ENCODE measurements at places on chromosomes 7 and 10.

DNA sequence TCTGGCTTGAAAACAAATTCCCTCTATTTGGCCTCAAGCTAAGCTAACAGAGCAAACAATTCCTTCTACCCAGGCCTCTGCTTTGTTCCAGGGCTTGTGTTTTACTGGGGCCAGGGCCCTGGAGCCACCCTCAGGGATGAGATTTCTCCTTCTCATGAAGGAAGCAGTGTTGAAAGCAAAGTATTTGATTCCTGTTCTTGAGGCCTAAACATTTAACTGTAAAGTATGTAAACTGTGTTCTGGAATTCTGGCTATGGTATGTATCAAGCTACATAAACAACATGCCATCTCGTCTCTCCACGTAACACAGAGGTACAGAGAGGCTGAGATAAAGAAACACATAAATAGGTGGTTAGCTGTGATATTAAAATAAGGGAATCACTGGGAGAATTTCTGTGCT, 81.8 kb downstream of the HERPUD2 start:
- H3K36me3 ChIP-seq: no peaks in the 10 kb centered on the region
- no peak overlapping the region for H3K27ac ChIP-seq
- no peaks in the 10 kb centered on the region for H3K27me3 ChIP-seq
- no peak overlapping the region for H3K4me3 ChIP-seq

DNA sequence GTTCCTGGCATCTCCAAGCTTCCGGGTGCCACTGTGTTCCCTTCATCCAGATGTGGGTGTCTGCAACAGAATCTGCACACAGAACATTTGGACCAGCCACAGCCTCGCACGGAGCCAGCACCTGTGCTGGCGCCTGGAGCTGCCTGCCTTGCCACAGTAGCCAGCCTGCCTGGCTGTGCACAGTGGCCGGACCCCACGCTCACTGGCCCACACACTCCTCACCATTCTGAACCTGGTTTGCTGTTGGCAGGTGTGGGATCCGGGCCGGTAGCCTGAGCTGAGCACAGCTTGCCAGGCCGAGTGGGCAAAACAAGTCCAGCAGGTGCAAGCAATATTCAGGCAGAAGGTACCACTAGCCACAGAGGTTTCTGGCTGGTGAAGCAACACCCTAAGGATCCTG, 7.6 kb upstream of the KLHL7 start:
- no peak overlapping the region for H3K4me3 ChIP-seq
- H3K27me3 ChIP-seq: peaks cover 12% of the 10 kb centered on the region
- no peaks in the 10 kb centered on the region for H3K36me3 ChIP-seq
- no peak for DNase-seq
- H3K4me1 ChIP-seq: no peaks in the 10 kb centered on the region

GRCh38 chr10:6148908-6149307, 53.8 kb upstream of the PFKFB3 start:
- no peak for DNase-seq
- peaks cover 33% of the 10 kb centered on the region for H3K36me3 ChIP-seq
- no peaks in the 10 kb centered on the region for H3K27me3 ChIP-seq
- H3K4me1 ChIP-seq: peaks cover 36% of the 10 kb centered on the region

GRCh38 chr10:71087622-71088021, 124.7 kb upstream of the UNC5B start:
- no peaks in the 10 kb centered on the region for H3K4me1 ChIP-seq
- H3K4me3 ChIP-seq: no peak overlapping the region
- H3K27me3 ChIP-seq: peaks cover 15% of the 10 kb centered on the region
- no peak overlapping the region for H3K27ac ChIP-seq
- no peak for DNase-seq

DNA sequence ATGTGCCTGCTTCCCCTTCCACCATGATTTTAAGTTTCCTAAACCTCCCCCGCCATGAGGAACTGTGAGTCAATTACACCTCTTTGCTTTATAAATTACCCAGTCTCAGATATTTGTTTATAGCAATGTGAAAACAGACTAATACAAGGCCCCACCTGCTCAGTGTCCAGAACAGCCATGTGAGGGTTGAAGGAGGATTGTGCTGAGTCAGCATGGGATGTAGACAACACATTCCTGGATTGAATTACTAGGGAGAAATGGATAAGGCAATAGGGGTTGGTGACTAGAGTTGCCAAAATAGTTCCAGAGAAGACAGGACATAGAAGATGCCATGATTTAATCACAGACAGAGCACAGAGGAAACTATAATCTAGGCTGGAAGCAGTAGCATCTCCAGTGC, 270.3 kb downstream of the GFRA1 start:
- no peaks in the 10 kb centered on the region for H3K4me1 ChIP-seq
- no peak overlapping the region for H3K4me3 ChIP-seq
- H3K36me3 ChIP-seq: no peaks in the 10 kb centered on the region
- H3K27me3 ChIP-seq: no peaks in the 10 kb centered on the region
- H3K27ac ChIP-seq: no peak overlapping the region
- no peak for DNase-seq

DNA sequence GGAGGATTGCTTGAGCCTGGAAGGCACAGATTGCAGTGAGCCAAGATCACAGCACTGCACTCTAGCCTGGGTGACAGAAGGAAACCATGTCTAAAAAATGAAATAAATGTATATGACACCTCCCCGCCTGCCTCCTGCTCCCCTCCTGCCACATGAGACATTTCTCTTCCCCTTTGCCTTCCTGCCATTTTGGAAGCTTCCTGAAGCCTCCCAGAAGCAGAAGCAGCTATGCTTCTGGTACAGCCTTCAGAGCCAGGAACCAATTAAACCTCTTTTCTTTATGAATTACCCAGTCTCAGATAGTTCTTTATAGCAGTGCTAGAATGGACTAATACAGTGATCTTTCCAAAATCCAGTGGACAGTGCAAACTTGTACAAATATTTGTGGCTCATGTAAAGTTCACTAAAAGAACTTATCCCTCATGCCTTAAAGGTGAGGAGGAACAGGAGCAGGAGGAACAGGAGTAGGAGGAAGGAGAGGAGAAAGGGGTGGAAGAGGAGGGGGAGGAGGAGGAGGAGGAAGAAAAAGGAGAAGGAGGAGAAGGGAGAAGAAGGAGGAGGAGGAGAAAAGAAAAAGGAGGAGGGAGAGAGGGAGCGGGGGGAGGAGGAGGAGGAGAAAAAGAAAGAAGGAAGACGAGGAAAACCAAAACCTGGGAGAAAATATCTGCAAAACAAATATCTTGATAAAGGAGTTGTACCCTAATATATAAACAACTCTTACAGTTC, 2.8 kb upstream of the ABI1 start:
- no peak for DNase-seq
- H3K36me3 ChIP-seq: peaks cover 21% of the 10 kb centered on the region
- no peaks in the 10 kb centered on the region for H3K27me3 ChIP-seq
- H3K27ac ChIP-seq: no peak overlapping the region
- peaks cover 12% of the 10 kb centered on the region for H3K4me1 ChIP-seq

DNA sequence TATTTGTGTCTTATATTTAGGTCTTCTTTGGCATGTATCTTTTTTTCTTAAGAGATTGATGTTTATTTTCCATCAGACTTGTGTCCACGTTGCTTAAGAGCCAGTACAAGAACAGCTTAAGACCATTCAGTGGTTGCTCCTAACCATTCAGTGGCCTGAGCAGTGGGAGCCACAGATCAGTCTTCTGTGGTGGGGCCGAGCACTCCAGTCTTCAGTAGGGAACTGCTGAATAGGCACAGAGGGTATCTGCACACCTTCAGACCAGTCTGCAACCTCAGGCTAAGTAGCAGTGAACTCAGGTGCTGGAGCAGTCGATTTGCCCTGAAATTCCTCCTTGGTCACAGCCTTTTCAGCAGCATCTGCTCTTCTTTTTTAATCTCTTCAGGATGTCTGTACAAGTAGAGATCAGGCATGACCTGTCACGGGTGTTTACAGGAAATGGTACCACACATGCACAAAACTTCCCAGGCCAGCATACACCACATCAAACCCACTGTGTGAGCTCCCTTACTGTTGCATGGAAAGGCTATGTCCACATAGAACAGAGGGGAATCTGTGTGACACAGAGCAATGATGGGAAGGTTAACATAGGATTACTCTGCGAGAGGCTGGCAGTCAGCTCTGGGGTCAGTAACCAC, 51.5 kb downstream of the FAM107B start:
- no peak for DNase-seq
- H3K4me3 ChIP-seq: no peak overlapping the region
- no peaks in the 10 kb centered on the region for H3K36me3 ChIP-seq
- H3K27ac ChIP-seq: no peak overlapping the region

DNA sequence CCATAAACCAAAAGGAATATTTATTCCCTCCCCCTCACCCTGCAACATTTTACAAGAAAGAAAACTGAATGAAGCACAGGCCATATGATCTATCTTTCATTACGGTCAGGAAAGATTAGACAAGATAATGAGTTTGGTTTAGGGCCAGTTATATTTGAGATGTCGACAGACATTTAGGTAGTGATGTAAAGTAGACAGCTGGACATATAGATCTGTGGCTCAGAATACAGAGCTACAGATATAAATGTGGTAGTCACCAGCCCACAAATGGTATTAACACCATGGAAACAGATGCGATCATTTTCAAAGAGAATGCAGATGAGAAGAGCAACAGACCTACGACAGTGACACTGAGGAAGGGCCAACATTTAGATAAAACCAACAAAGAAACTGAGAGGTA, 142.5 kb downstream of the SRPK2 start:
- peaks cover 8% of the 10 kb centered on the region for H3K4me1 ChIP-seq
- no peak for DNase-seq
- no peaks in the 10 kb centered on the region for H3K27me3 ChIP-seq
- H3K36me3 ChIP-seq: peaks cover 4% of the 10 kb centered on the region
- no peak overlapping the region for H3K4me3 ChIP-seq

DNA sequence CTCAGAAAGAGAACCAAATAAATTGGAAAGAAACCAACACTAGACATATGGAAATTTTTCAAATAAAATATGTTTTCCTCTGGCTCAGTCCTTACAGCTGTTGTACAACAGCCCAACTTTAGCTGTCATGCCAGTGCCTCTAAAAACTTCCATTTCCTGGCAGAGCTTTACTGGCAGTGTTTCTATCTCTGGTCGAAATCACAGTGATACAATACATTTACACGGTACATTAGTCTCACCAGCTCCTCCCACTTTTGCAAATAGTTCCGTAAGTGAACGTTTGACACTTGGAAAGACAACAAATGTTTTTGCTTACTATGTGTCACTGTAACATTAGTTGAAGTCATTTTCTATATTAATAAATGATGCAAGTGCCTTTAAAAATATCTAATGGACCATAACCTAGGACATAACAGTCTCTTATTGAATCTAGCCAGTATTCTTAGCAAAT, 29.8 kb downstream of the BCAP29 start:
- no peak overlapping the region for H3K27ac ChIP-seq
- no peak overlapping the region for H3K4me3 ChIP-seq
- H3K36me3 ChIP-seq: no peaks in the 10 kb centered on the region
- H3K4me1 ChIP-seq: no peaks in the 10 kb centered on the region

DNA sequence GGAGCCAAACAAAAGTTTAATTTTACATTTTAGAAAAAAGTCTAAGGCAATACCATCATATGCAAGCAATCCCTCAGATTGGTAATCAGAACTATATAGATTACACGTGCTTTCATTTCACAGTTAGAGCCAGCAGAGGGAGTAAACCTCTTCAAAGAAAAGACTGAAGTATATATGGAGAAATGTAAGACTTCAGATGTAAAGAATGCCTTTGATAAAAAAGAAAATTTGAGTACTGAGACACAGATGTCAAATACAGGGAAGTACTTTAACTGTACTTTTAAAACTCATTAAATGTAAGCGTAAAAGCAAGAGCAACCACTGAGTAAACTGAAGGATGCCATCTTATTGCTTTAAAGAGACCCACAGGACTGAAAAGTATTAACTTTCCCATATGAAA, 101.4 kb upstream of the FAM133B start:
- no peaks in the 10 kb centered on the region for H3K27me3 ChIP-seq
- H3K4me3 ChIP-seq: no peak overlapping the region
- H3K27ac ChIP-seq: no peak overlapping the region
- no peak for DNase-seq

GRCh38 chr10:103757531-103758293, 97.7 kb downstream of the SH3PXD2A start:
- H3K27me3 ChIP-seq: peaks cover 30% of the 10 kb centered on the region
- H3K4me1 ChIP-seq: peaks cover 30% of the 10 kb centered on the region

DNA sequence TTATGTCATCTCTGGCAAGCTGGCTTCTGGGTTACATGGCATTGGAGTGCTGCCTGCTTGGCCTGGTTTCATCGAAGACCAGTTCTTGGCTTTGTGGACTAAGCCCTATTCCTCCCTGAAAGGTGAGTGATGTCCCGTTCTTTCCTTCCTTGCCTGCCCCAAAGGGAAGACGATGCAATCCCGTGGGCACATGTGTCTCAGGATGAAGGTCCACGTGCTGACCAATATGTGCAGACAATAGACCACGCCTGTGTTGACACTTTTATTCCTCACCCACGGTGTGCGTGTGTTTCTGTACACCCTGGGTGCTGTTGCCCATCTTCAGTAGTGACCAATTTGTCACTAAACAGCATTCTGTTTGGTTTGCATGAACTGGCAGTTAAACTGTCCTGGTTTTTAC, 28.6 kb upstream of the SHH start:
- peaks cover 12% of the 10 kb centered on the region for H3K4me1 ChIP-seq
- DNase-seq: no peak
- no peak overlapping the region for H3K4me3 ChIP-seq
- H3K27ac ChIP-seq: no peak overlapping the region
- H3K36me3 ChIP-seq: peaks cover 5% of the 10 kb centered on the region

DNA sequence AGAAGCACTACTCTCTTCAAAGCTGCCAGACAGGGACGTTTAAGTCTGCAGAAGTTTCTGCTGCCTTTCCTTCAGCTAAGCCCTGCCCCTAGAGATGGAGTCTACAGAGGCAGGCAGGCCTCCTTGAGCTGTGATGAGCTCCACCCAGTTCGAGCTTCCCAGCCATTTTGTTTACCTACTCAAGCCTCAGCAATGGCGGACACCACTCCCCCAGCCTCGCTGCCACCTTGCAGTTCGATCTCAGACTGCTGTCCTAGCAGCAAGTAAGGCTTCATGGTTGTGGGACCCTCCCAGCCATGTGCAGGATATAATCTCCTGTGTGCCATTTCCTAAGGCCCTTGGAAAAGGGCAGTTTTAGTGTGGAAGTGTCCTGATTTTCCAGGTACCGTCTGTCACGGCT, 74.3 kb downstream of the TMEM26 start:
- H3K4me1 ChIP-seq: no peaks in the 10 kb centered on the region
- no peak overlapping the region for H3K4me3 ChIP-seq
- H3K27me3 ChIP-seq: no peaks in the 10 kb centered on the region
- no peak overlapping the region for H3K27ac ChIP-seq

DNA sequence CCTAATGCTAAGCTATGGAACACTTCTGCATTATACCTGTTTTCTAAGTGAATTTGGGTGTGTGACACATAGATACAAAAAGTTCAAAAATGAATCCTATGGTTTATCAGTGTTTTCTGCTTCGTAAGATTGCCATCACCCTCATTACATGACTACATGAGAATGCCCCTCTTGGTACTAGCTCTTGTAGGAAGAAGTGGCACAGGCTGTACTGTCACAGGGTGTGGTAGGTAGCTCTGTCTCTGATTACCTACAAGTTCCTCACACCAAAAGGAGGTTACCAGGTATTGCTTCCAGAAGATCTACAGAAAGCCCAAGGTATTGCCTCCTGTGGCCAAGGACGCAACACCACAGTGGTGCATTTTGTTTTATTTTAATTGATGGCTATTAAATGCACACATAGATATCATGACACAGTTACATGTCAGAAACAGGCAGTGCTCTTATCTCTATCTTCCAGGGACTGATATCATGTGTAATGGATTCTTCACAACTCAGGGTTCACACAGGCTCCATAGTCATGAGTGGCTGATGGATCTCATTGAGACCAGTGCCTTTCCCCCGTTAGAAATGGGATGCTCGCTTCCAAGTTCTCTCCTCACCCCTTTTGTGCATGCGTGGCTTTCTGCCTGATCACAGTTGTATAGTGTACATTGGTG, 6.6 kb downstream of the OPTN start:
- no peak for DNase-seq
- peaks cover 10% of the 10 kb centered on the region for H3K4me1 ChIP-seq
- H3K4me3 ChIP-seq: no peak overlapping the region
- peaks cover 12% of the 10 kb centered on the region for H3K36me3 ChIP-seq
- H3K27me3 ChIP-seq: no peaks in the 10 kb centered on the region
- no peak overlapping the region for H3K27ac ChIP-seq
